ENCODE measurements at places on chromosomes 13 and 19. TPM values are rescaled to one million over a fixed set of nuclear protein-coding genes. Genes with fewer than 3 reads are reported as not detected.

SPACA4 gene
- polyA plus RNA-seq = not detected

MYPOP gene
- 5.0 TPM for polyA plus RNA-seq

COX6B2 gene
- polyA plus RNA-seq = not detected

NKG7 gene
- 7.3 TPM for polyA plus RNA-seq

OVOL3 gene
- polyA plus RNA-seq = not detected

SMIM17 gene
- polyA plus RNA-seq = 0.13 TPM

TNFSF11 gene
- 0.13 TPM for polyA plus RNA-seq

TJP3 gene
- polyA plus RNA-seq = 93.1 TPM

AP2S1 gene
- polyA plus RNA-seq = 124 TPM

ZNF625 gene
- 0.60 TPM for polyA plus RNA-seq

ZNF540 gene
- polyA plus RNA-seq = 1.9 TPM

SIGLEC5 gene
- 1.2 TPM for polyA plus RNA-seq

NTF4 gene
- not detected for polyA plus RNA-seq

PTGIR gene
- polyA plus RNA-seq = 1.6 TPM

OR7G1 gene
- polyA plus RNA-seq = not detected

EPS8L1 gene
- 87.5 TPM for polyA plus RNA-seq

TBXA2R gene
- polyA plus RNA-seq = 1.2 TPM

ALKBH6 gene
- 9.8 TPM for polyA plus RNA-seq

LGI4 gene
- polyA plus RNA-seq = 18.6 TPM

CD37 gene
- polyA plus RNA-seq = 18.5 TPM

CLEC4M gene
- not detected for polyA plus RNA-seq

TMEM238 gene
- not detected for polyA plus RNA-seq

ANGPTL8 gene
- polyA plus RNA-seq = not detected

ATP8A2 gene
- polyA plus RNA-seq = 0.20 TPM

ZNF575 gene
- 0.76 TPM for polyA plus RNA-seq

NRTN gene
- polyA plus RNA-seq = 4.0 TPM

LRRC25 gene
- 1.7 TPM for polyA plus RNA-seq

ZNF100 gene
- polyA plus RNA-seq = 1.1 TPM

KCTD15 gene
- polyA plus RNA-seq = 14.1 TPM

PEX11G gene
- 5.5 TPM for polyA plus RNA-seq

TMEM255B gene
- polyA plus RNA-seq = 4.6 TPM

GFY gene
- polyA plus RNA-seq = not detected

OLFM2 gene
- polyA plus RNA-seq = 1.7 TPM

PODNL1 gene
- polyA plus RNA-seq = 0.92 TPM

PGLYRP2 gene
- not detected for polyA plus RNA-seq

ADAMTS10 gene
- 6.6 TPM for polyA plus RNA-seq

DLEU7 gene
- polyA plus RNA-seq = 0.05 TPM

UBE2L5 gene
- not detected for polyA plus RNA-seq

MUC16 gene
- polyA plus RNA-seq = not detected

DENND1C gene
- polyA plus RNA-seq = 2.9 TPM

ZNF20 gene
- polyA plus RNA-seq = 2.6 TPM

STAP2 gene
- polyA plus RNA-seq = 52.4 TPM

FFAR3 gene
- 0.30 TPM for polyA plus RNA-seq

PEAK3 gene
- polyA plus RNA-seq = not detected

ICAM4 gene
- 0.85 TPM for polyA plus RNA-seq

SYCN gene
- polyA plus RNA-seq = 0.65 TPM

GRIN3B gene
- not detected for polyA plus RNA-seq

ZNF556 gene
- not detected for polyA plus RNA-seq

TTYH1 gene
- polyA plus RNA-seq = 0.12 TPM

CARM1 gene
- 15.1 TPM for polyA plus RNA-seq

ZNF99 gene
- polyA plus RNA-seq = not detected

KCNN1 gene
- polyA plus RNA-seq = not detected

KASH5 gene
- not detected for polyA plus RNA-seq

CBARP gene
- polyA plus RNA-seq = 0.28 TPM
